ENCODE measurements at places on chromosomes 7 and 10.

DNA sequence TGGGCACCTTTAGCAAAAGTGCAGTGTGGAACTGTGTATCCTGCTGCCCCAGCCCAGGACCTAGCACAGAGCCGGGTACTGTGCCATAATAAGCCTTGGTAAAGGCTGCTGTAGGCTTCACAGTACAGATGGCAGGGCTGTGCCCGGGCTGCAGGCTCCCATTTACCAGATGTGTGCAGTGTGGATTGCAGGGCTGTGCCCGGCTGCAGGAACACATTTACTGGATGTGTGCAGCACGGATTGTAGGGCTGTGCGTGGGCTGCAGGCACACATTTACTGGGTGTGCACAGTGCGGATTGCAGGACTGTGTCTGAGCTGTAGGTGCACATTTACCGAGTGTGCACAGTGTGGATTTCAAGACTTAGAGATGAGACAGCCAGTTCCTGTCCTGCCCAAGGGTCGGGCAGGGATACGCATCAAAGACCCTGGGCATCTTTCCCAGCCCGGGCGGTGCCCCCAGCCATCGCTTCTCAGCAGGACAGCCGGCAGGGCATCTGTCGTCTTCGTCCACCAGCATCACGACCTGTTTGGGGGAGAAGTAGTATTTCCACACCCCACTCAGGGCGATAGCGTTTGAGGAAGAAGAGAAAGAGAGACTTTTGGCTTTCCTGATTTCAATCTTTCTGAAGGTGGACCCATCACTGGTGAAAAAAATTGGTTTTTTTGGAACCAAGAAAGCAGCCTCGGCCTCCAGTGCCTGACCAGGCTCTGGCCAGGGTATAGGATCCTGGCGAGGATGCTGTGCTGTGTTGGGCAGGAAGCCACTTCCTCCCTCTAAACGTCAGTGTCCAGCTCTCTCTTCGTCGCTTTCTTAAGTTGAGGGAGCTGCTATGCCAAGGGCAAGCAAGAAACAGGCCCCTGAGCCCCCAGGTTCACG is 180.8 kb downstream of the CUX1 start:
- H3K4me1 ChIP-seq = no peaks in the 10 kb centered on the region
- DNase-seq = no peak
- H3K27ac ChIP-seq = no peak overlapping the region
- no peaks in the 10 kb centered on the region for H3K36me3 ChIP-seq
- no peak overlapping the region for H3K4me3 ChIP-seq
- no peaks in the 10 kb centered on the region for H3K27me3 ChIP-seq

- H3K36me3 ChIP-seq = no peaks in the 10 kb centered on the region
- no peaks in the 10 kb centered on the region for H3K27me3 ChIP-seq
- H3K27ac ChIP-seq = no peak overlapping the region
Observed at GRCh38 chr7:2638224-2638991, 6.6 kb downstream of the TTYH3 start.

DNA sequence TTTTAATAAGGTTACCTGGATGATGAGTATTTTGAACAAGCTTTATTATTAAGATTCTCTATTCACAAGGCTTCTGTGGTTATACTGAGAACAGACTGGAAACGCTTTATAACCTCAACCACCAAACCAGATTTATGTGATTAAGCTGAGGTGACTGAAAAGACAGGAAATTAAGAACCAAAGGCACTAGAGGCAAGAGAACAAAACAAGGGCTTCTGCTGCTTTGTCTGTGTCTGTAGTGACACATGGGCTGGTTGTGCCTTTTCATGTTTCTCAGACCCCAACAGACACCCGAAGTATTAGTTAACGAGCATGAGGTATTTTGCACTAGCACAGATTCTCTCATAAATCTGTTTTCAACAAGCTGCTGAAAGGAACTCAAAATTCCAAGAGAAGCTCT is 64.4 kb downstream of the RAPGEF5 start:
- H3K27me3 ChIP-seq = peaks cover 9% of the 10 kb centered on the region
- H3K27ac ChIP-seq = no peak overlapping the region
- DNase-seq = no peak
- H3K4me1 ChIP-seq = peaks cover 15% of the 10 kb centered on the region
- H3K36me3 ChIP-seq = no peaks in the 10 kb centered on the region

GRCh38 chr10:49844775-49845595 is 82.9 kb upstream of the OGDHL start:
- no peak for DNase-seq
- H3K36me3 ChIP-seq = peaks cover 24% of the 10 kb centered on the region
- no peaks in the 10 kb centered on the region for H3K4me1 ChIP-seq
- H3K4me3 ChIP-seq = no peak overlapping the region
- H3K27me3 ChIP-seq = no peaks in the 10 kb centered on the region
- H3K27ac ChIP-seq = no peak overlapping the region

- DNase-seq = no peak
- H3K4me1 ChIP-seq = no peaks in the 10 kb centered on the region
- no peaks in the 10 kb centered on the region for H3K36me3 ChIP-seq
- H3K27me3 ChIP-seq = peaks cover 3% of the 10 kb centered on the region
Observed at GRCh38 chr7:80611779-80612178, 26.7 kb upstream of the CD36 start.

DNA sequence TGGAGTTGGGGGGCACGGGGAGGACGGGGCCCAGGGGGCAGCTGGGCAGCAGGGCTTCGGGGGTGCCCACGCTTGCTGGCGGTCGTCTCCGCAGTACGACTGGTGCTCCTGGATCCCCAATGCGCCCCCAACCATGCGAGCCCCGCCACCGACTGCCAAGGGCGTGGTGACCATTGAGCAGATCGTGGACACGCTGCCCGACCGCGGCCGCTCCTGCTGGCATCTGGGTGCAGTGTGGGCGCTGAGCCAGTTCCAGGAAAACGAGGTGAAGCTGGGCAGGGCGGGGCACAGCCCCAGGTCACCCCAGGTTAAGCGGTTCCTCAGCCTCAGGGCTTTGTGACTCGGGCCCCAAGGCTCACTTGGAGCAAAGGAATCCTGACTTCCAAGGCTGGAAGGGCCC is 70.0 kb downstream of the ALOX5 start:
- H3K27me3 ChIP-seq = no peaks in the 10 kb centered on the region
- H3K4me1 ChIP-seq = no peaks in the 10 kb centered on the region
- DNase-seq = no peak
- H3K27ac ChIP-seq = no peak overlapping the region
- no peak overlapping the region for H3K4me3 ChIP-seq
